GM12878 (cell line): ENCODE measurements at places on chromosomes 7 and 10. TPM values are rescaled to one million over a fixed set of nuclear protein-coding genes. Genes with fewer than 3 reads are reported as not detected.

Gene AKR1C4
- polyA plus RNA-seq = not detected in 2 replicates

Gene EPHA1
- polyA plus RNA-seq = 0.24 and 0.28 TPM in 2 replicates

Gene CYP3A5
- 0.58 and 1.0 TPM in 2 replicates for polyA plus RNA-seq

Gene MINDY4
- 0.48 and 0.79 TPM in 2 replicates for polyA plus RNA-seq

Gene LIPK
- not detected in 2 replicates for polyA plus RNA-seq

Gene CASD1
- 2.5 and 5.0 TPM in 2 replicates for polyA plus RNA-seq

Gene TMEM72
- not detected in 2 replicates for polyA plus RNA-seq

Gene VSTM2A
- not detected in 2 replicates for polyA plus RNA-seq

Gene CTTNBP2
- not detected in 2 replicates for polyA plus RNA-seq

Gene PILRB
- polyA plus RNA-seq = 13.8 and 18.6 TPM in 2 replicates

Gene RNF148
- not detected in 2 replicates for polyA plus RNA-seq

Gene CYP26A1
- polyA plus RNA-seq = not detected in 2 replicates

Gene CTBP2
- 0.08 and 0.26 TPM in 2 replicates for polyA plus RNA-seq

Gene FGFR2
- polyA plus RNA-seq = not detected in 2 replicates

Gene MRLN
- polyA plus RNA-seq = not detected in 2 replicates

Gene LUC7L2
- polyA plus RNA-seq = 68.0 and 70.7 TPM in 2 replicates

Gene OGDHL
- polyA plus RNA-seq = 0.19 and 0.42 TPM in 2 replicates

Gene TSPAN15
- 2.2 and 2.4 TPM in 2 replicates for polyA plus RNA-seq

Gene TRDMT1
- polyA plus RNA-seq = 9.2 and 9.7 TPM in 2 replicates

Gene GJD4
- polyA plus RNA-seq = not detected in 2 replicates

Gene LIPN
- polyA plus RNA-seq = not detected in 2 replicates

Gene GPRIN2
- not detected in 2 replicates for polyA plus RNA-seq

Gene KAZALD1
- polyA plus RNA-seq = 1.7 and 2.3 TPM in 2 replicates

Gene CYP2C19
- not detected in 2 replicates for polyA plus RNA-seq

Gene BICC1
- polyA plus RNA-seq = 0.03 and 0.04 TPM in 2 replicates
